ENCODE measurements at places on chromosomes 4 and X.

GRCh38 chr4:80049402-80049801, 23.6 kb downstream of the ANTXR2 start:
- no peaks in the 10 kb centered on the region for H3K27me3 ChIP-seq
- DNase-seq, result no peak
- H3K36me3 ChIP-seq, result peaks cover 41% of the 10 kb centered on the region

DNA sequence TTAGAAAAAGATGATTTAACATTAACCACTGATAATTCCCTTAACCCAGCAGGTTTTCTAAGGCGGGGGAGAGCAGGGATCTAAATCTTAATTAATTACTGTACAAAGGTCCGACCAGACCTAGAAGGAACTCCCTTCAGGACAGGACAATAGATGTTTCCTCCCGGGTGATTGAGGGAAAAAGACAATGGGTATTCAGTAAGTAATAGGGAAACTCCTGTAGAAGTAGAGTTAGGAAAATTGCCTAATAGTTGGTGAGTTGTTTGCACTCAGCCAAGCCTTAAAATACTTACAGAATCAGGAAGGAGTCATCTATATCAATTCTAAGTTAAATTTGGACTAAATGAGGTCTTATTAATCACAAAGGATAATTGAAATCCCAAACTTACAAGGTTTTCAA, 5.8 kb upstream of the SRD5A3 start:
- peaks cover 3% of the 10 kb centered on the region for H3K27me3 ChIP-seq
- H3K36me3 ChIP-seq, result peaks cover 5% of the 10 kb centered on the region
- H3K4me1 ChIP-seq, result peaks cover 17% of the 10 kb centered on the region
- no peak overlapping the region for H3K4me3 ChIP-seq
- DNase-seq, result no peak

- H3K27ac ChIP-seq, result no peak overlapping the region
- no peak for DNase-seq
- H3K4me3 ChIP-seq, result no peak overlapping the region
- peaks cover 13% of the 10 kb centered on the region for H3K27me3 ChIP-seq
Observed at GRCh38 chr4:86928400-86929255, 6.2 kb upstream of the AFF1 start.

GRCh38 chr4:77872723-77873445, 10.3 kb downstream of the MRPL1 start:
- peaks cover 46% of the 10 kb centered on the region for H3K36me3 ChIP-seq
- H3K27ac ChIP-seq, result no peak overlapping the region
- H3K4me3 ChIP-seq, result no peak overlapping the region
- peaks cover 8% of the 10 kb centered on the region for H3K4me1 ChIP-seq

GRCh38 chr4:76597423-76597979, 162.5 kb downstream of the SHROOM3 start:
- H3K27ac ChIP-seq, result peak overlapping the region; percentile 19
- H3K36me3 ChIP-seq, result peaks cover 25% of the 10 kb centered on the region
- peaks cover 50% of the 10 kb centered on the region for H3K4me1 ChIP-seq
- H3K4me3 ChIP-seq, result no peak overlapping the region

DNA sequence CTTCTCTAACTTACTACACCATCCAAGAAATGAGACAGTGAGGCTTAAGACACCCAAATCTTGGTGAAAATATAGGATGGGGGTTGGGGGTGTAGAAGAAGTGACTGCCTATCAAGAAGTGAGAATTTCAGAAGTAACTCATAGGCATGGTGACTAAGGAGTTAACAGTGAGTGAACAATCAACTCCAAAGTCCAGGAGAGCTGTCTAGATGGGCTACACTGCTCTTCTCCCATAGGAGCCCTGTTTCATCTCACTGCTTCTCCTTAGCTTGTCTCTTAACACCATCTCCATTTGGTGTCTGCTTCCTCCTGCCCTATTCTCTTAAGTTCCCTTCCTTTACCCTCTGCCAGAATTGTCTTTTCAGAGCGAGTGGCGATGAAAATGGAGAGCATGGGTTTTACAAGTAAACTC, 22.7 kb downstream of the FABP2 start:
- peak overlapping the region; percentile 91 for H3K4me3 ChIP-seq
- H3K36me3 ChIP-seq, result peaks cover 39% of the 10 kb centered on the region
- peaks cover 11% of the 10 kb centered on the region for H3K27me3 ChIP-seq
- no peak for DNase-seq
- peaks cover 25% of the 10 kb centered on the region for H3K4me1 ChIP-seq

GRCh38 chrX:120309873-120310705, 1.2 kb downstream of the TMEM255A start:
- H3K4me3 ChIP-seq, result peak overlapping the region; percentile 83
- DNase-seq, result peak; percentile 27
- peaks cover 23% of the 10 kb centered on the region for H3K4me1 ChIP-seq
- no peaks in the 10 kb centered on the region for H3K36me3 ChIP-seq
- no peak overlapping the region for H3K27ac ChIP-seq

- H3K4me3 ChIP-seq, result no peak overlapping the region
- H3K27me3 ChIP-seq, result no peaks in the 10 kb centered on the region
- H3K27ac ChIP-seq, result no peak overlapping the region
- DNase-seq, result no peak
- H3K36me3 ChIP-seq, result no peaks in the 10 kb centered on the region
Observed at GRCh38 chrX:124605511-124605910, 259.1 kb downstream of the SH2D1A start.

DNA sequence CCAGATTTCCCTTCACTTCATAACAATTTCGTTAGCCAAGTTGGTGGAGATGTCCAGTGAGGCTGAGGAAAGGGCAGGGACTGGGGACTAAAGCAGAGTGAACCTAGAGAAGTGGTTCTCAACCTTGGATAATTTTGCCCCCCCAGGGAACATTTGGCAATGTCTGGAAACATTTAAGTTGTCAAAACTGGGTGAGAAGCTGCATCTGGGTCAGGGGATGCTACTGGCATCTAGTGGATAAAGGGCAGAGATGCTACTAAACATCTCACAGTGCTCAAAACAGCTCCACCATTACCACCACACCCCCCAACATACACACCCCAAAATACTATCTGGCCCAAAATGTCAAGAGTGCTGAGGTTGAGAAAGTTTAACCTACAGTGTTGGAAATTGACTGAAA, 32.0 kb upstream of the FGF16 start:
- no peak overlapping the region for H3K27ac ChIP-seq
- H3K36me3 ChIP-seq, result no peaks in the 10 kb centered on the region
- H3K27me3 ChIP-seq, result peaks cover 8% of the 10 kb centered on the region
- H3K4me1 ChIP-seq, result no peaks in the 10 kb centered on the region
- no peak overlapping the region for H3K4me3 ChIP-seq
- no peak for DNase-seq

- peaks cover 3% of the 10 kb centered on the region for H3K27me3 ChIP-seq
- DNase-seq, result no peak
- H3K4me3 ChIP-seq, result no peak overlapping the region
- no peaks in the 10 kb centered on the region for H3K36me3 ChIP-seq
Observed at GRCh38 chr4:15344041-15344440, 83.8 kb upstream of the C1QTNF7 start.

- H3K27me3 ChIP-seq, result peaks cover 57% of the 10 kb centered on the region
- no peaks in the 10 kb centered on the region for H3K36me3 ChIP-seq
- H3K27ac ChIP-seq, result no peak overlapping the region
Observed at GRCh38 chr4:92304121-92304520, 355 bp downstream of the GRID2 start.

DNA sequence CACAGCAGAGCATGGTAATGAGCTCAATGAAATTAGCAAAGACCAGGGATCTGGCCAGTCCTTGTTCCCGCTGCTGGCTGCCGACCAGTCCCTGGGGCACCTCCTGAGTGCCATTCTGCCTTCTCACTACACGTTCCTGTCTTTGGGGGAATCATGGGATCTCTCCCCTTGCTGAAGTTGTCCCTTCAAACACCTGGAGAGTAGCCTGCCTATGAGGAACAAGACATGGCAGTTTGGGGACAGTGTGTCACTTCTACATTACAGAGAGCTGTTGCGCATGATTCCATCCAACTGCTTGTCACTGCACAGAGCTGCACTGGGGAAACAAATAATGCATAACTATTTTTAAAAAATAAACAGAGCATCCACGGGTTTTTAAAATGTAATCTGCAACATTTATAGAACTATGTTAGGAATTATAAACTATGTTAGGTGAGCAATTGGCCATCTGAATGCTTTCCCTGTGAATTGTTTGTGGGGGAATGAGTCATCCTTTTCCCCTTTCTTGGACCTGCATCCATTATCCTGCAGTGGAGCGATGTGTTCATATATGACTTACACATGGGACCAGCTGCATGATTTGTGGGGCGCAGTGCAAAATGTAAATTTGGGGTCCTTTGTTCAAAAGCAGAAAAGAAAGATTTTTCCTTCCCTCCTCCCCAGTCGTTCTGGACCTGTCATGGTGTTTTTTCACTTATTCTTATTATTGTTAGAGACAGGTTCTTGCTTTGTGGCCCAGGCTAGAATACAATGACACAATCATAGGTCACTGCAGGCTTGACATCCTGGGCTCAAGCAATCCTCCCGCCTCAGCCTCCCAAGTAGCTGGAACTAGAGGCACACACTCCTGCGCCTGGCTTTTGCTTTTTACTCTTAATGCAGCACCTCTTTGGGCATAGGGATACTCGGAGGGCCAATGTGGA, 115.0 kb upstream of the TBL1X start:
- no peak overlapping the region for H3K4me3 ChIP-seq
- no peak overlapping the region for H3K27ac ChIP-seq
- no peak for DNase-seq

GRCh38 chr4:107863850-107864371, 39.2 kb downstream of the SGMS2 start:
- DNase-seq, result no peak
- H3K27ac ChIP-seq, result no peak overlapping the region
- no peak overlapping the region for H3K4me3 ChIP-seq
- H3K36me3 ChIP-seq, result no peaks in the 10 kb centered on the region

DNA sequence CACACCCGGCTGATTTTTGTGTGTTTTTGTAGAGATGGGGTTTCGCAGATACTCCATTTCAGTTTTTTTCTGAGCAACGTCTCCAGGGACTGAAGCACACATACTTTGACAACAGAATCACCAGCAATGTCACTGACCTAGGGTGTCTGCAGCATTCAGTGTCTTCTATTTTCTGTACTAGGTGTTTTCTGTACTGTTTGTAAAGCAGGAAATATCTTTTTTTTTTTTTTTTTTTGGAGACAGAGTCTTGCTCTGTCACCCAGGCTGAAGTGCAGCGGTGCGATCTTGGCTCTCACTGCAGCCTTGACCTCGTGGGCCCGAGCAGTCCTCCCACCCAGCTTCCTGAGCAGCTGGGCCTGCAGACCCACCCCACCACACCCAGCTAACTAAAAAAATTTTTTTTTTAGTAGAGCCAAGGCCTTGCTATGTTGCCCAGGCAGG, 8.9 kb downstream of the ADD1 start:
- peak overlapping the region; percentile 84 for H3K27ac ChIP-seq
- DNase-seq, result no peak
- peaks cover 47% of the 10 kb centered on the region for H3K4me1 ChIP-seq

Data from nephron progenitor cell (in vitro differentiated cells).